ENCODE measurements at places on chromosomes 11 and 22.

DNA sequence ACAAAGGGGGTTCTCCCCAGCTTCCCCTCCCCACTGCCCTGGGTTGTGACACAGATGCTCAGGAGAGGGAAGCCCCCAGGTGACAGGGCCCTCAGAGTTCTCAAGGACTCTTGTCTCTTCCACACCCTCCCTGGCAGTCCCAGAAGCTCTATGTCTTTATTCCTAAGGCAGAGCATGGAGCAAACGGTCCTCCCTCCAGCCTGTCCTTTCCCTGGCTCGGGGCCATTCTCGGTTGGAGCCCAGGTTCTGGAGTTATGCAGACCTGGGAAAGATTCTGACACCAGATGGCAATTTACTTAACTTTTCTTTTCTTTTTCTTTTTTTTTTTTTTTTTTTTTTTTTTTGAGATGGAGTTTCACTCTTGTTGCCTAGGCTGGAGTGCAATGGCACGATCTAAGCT lies 186.6 kb downstream of the CEP164 start:
- DNase-seq, result no peak

GRCh38 chr11:11871991-11872401 lies 30.2 kb downstream of the USP47 start:
- DNase-seq, result no peak

DNA sequence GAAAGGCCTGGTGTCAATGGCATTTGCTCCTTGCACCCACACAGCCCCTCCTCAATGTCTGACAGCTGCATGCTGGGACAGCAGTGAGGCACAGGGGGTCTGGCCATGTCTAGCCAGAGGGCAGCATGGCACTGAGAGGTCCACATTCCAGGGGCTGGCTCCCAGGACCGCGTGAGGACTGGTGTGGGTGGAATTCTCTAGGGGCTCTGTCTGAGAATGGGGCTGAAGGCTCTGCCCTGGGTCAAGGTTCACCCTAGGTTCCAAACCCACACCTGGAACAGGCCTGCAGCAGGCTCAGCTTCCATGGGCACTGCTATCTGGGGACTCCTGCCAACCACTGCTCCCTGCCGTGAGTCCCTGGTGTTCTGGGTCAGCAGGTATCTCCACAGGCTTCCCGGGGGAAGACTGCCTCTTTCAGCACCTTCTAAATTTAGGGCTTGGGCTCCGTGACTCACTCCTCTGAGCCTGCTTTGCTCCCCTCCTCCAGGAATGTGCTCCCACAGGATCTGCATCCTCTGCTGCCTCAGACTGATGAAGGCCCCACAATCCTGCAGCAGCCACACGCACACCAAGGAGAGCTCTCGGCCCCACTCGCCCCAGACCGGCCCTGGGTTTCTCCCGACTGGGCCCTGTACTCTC lies 4.2 kb downstream of the STARD10 start:
- DNase-seq, result no peak

DNA sequence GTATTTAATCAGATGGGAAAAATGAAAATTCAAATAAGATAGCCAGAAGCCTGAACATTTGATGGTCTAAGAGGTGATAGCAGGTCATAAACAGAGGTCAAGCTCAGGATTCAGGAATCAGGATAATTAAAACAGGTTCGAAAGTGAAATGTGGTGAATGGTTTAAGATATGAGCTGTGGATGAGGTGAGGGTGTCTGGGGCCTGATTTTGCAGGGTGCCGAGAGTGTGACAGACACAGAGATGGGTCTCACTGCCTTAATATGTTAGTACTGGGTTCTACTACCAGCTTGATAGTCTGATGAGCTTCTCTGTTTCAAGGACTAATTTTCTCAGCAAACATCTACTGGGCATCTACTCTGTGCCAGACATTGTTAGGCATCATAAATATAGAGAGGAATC lies 19.9 kb upstream of the EMSY start:
- DNase-seq, result no peak

DNA sequence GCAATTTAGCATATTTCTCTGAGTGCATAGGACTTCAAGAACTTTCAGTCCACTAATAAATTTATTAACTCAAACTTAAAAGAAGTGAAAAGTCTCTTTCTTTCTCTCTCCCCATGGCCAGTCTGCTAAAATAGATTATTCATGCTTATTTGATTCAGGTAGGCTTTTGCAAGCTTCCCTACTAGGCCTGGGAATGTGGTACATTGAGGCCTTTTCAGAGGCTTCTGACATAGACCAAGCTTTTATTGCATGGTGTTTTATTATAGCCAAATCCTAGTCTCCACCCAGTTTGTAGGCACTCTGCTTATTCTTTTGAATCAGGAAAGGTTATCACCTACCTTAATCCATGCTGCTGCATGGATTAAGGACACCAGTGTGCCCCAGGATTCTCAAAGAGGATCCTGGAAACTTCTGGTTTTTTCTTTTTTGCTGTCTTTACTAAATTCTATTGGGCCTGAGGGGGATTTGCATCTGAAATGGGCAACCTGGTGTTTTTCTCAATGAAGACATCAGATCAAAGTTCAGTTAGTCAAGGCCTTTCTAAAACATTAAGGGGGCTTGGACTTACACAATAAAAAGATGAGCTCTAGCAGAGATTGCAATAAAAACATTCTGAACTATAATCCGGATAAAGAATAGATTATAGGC lies 92.2 kb downstream of the ELP4 start:
- no peak for DNase-seq

GRCh38 chr11:66974724-66975404 lies at the start of gene C11orf86:
Gene C11orf86 (plus strand): TSS chr11:66975304. CDS start chr11:66975363, 59 bp downstream.
- no peak for DNase-seq

GRCh38 chr22:42714768-42715390 lies 5.8 kb downstream of the A4GALT start:
- DNase-seq, result no peak

DNA sequence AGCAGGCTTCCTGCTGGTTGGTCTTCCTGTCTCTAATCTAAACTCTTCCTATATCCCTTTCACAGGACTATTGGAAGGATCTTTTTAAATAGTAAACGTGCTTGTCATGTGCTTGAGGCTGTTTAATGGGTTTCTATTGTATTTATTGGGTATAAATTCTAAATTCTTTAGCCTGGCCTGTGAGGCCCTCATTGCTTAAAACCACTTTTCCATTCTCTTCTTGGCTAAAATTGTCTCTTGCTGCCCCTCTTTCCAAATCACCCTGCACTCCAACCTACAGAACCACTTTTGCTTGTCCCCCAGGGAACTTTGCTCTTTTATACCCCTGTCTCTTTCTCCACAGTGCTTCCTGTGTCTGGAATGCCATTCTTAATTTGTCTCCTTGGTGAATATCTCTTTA lies 46.4 kb upstream of the MUC15 start:
- DNase-seq, result no peak

DNA sequence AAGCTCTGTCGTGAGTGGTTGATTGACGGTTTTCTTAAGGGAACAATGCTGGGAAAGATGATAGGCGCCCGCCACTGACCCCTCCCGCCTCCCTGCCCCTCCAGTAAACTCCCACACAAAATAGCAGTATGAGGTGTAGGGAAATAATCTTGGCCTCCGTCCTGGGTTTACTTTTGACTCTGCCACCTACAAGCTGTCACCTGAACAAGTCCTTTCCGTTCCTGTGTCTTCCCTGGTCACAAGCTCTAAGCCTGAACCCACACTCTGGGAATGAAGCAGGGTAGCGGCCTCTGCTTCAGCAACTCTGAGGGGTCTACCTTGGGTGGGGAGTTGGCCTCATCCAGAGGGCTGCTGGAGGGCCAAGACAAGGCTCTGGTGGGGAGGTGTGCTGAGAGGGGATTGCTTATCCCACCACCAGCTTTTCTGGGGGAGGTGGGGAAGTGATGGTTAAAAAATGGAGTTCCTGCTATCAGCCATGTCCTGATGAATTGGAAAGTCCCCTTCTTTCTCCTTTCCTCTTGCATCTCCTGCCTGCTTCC lies 87.8 kb downstream of the CEP164 start:
- no peak for DNase-seq

DNA sequence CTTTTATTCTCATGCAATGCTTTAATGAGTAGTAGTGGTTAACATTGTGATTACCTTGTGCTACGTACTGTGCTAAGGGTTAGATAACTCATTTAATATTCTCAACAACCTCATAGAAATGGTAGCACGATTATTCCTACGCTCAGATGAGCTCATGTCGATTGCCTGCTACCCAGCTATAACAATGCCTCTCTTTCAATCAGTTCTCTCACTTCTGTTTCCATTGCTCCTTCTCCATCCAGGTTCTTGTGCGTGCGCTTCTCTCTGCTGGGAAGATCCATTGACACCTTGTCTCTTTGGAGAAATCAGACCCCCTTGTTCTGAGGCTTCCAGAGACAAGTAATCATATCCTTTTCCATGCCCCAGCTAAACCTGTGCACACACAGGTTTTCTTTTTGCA lies 120.8 kb downstream of the NECTIN1 start:
- DNase-seq, result no peak

GRCh38 chr11:3959015-3959902 lies 103.8 kb downstream of the STIM1 start:
- DNase-seq, result no peak

Data from CD8-positive, alpha-beta T cell (primary cell).